Stimulated activated CD4-positive, alpha-beta T cell treated with anti-CD3 and anti-CD28 coated beads, Interleukin-4, amount 100 ng/mL, for 4 hours (primary cell): ENCODE measurements at places on chromosomes 1 and 21.

- no peak for DNase-seq
These were observed 168.7 kb downstream of the RRAGC start for GRCh38 chr1:38690790-38691449.

GRCh38 chr1:225451340-225451739 lies 23.5 kb upstream of the LBR start:
- no peak for DNase-seq

- no peak for DNase-seq
These were observed 41.3 kb upstream of the BMP8B start for GRCh38 chr1:39829791-39830533.

- no peak for DNase-seq
These were observed 22.1 kb upstream of the CITED4 start for GRCh38 chr1:40884055-40884795.

- DNase-seq, result no peak
These were observed 6.7 kb downstream of the PLEKHG5 start for GRCh38 chr1:6484826-6485167.

- DNase-seq, result no peak
These were observed 12.9 kb upstream of the GJA5 start for GRCh38 chr1:147773215-147773715.
